Brain microvascular endothelial cell (primary cell): ENCODE measurements at places on chromosomes 7 and 10.

DNA sequence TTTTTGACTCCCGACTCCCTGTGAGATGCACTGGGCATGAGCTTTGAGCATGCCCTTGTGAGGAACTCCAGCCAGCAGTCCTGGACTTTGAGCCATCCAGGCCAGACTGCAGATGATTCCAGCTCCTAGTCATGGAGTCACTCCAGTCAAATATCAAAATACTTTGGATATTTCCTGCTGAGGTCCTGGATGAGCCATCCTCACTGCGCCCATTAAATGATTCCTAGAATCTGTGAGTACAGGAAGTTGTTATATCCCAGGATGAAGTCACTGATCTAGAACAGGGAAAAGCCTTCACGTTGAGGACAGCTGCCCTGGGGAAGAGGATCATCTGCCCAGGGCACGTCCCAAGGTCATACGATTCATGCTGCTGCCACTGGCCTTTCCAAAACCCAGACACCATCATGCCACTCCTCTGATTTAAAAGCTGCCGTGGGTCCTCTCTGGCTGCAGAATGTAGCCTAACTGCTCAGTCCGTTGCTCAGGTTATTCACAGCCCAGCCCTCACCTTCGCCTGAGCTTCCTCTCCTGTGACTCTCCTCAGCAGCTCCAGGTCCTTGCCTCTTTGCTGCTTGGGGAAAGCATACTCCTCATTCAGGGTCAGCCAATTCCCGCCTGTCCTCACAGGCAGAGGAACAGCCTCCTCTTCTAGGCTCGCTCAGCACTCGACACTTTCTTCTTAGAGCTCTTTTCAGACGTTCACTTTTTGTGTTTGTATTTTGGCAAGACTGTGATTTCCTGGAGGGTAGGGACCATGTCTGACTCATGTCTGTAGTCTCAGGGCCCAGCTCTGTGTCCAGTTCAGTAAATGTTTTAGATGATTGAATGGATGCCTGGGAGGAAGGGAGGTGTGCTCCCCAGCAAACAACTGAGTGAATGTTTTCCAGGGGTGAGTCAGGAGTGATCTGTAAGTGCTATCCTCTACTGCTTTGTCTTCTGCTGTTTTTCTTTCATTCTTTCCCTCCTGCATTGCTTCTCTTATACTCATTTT, 157.8 kb downstream of the SNX10 start:
- DNase-seq = peak; percentile 35

- no peak for DNase-seq
Measured at GRCh38 chr7:195830-196128, 3.4 kb downstream of the FAM20C start.

DNA sequence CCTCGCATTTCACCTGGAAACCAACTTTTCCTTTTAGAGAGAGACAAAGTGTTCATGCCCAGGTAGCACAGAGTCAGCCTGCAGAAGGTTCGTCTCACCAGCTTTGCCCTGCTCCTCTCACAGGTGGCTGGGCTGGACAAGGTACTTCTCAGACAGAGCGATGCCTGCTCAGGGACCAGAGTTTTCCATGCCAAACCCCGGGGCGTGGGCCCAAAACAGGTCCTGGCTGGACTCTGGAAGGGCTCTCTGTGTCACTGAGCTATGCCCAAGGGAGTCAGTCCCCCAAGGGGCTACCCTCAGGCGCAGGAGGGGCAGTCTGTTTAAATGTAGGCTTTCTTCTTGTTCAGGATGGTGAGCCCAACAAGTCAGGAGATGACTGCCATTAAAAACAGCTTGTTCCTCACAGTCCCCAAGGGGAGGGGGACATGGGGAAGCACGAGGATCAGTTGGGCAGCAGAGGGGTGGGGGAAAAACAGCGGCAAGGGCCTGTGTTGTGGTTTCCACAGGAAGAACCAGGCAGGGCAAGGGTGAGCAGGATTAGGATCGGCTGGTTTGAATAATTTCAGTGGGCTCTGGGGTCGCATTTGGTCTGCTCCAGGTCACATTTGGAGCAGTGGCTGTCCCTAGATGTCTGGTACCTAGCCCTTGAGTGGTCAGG, 55.5 kb upstream of the FIGNL1 start:
- DNase-seq = no peak

- peak; percentile 52 for DNase-seq
Measured at GRCh38 chr10:97297556-97298222, 5.3 kb upstream of the ARHGAP19 start.

GRCh38 chr7:70599446-70600190, 532.3 kb upstream of the GALNT17 start:
- DNase-seq = no peak

- no peak for DNase-seq
Measured at GRCh38 chr10:1882728-1883127, 145.4 kb upstream of the ADARB2 start.

DNA sequence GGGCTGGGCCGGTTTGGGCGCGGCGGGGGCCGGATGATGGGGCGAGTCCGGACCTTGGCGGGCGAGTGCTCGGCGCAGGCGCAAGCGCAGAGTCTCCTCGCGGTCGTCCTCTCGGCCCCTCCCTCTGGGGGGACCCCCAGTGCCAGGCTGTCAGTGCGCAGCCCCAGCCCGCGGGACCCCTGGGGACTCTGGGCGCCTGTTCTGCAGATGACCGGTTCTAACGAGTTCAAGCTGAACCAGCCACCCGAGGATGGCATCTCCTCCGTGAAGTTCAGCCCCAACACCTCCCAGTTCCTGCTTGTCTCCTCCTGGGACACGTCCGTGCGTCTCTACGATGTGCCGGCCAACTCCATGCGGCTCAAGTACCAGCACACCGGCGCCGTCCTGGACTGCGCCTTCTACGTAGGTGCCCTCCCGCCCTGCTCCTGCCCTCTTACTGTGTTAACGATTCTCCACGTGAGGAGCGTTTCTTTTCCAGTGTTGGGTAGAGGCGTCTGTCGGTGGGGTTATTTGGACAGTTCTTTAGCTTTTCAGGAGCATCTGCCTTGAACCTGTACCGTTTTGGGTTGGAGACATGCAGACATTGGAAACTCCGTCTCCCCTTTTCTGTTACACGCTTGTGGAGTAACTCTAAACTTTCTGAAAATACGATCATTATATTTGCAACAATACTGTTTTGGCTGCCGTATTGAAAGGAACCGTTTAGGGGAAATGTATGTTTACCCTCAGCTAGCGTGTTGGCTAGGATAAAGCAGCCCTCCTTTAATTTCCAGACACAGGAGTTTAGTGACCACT, 706 bp downstream of the BUB3 start:
- peak; percentile 19 for DNase-seq

- DNase-seq = no peak
Measured at GRCh38 chr10:97744405-97745035, 7.6 kb downstream of the ZFYVE27 start.

GRCh38 chr7:26653430-26654399, 210.7 kb downstream of the SKAP2 start:
- no peak for DNase-seq

DNA sequence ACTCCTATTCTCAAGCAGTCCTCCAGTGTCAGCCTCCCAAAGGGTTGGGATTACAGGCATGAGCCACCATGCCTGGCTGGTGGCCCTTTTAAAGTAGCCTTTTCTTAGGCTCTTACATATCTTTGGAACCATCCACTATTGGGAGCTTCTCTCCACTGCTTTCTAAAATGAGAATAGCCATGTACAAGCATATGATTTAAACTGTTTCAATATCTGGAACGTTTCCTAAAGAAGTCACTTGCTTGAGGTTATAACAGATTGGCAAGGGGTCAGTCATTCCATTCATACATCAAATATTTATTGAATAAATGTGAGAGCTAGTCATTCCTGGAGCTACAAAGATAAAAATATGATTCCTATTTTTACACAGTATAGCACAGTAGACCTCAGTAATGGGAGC, 97.4 kb upstream of the LRGUK start:
- DNase-seq = no peak

DNA sequence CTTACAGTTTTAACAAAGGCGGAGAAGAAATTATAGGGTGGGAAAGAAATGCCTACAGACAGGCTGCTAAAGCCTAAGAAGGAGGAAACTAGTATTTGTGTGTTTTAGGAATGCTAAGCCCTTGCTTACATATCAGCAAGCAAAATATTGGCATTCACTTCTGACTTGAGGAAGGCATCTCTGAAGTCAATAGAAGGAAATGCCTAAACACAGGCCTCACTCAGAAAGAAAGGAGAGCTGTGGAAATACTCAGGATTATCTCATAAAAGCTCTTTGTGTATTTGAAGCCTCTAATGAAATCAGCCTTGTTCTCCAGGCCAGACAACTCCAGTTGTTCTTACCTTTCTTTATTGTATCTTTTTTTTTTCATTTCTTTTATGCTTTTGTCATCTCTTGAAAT, 158.0 kb downstream of the AUTS2 start:
- no peak for DNase-seq

- no peak for DNase-seq
Measured at GRCh38 chr10:125762692-125763648, 12.7 kb downstream of the MMP21 start.

DNA sequence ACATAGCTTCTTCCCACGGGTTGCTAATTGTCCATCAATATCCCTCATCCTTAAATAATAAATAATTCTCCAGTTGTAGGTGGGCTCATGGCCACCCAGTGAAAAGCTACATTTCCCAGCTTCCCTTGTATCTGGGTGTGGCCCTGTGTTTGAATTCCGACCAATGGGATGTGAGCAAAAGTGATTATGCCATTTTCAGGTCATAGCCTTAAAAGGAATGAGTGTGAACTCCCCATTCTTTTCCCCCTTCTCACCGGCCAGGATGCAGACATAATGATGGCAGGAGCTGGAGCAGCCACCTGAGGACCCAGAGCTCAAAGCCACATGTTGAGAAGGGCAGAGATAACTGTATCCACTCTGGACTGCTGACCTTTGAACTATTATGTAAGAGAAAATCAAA, 30.3 kb upstream of the CALU start:
- DNase-seq = no peak

DNA sequence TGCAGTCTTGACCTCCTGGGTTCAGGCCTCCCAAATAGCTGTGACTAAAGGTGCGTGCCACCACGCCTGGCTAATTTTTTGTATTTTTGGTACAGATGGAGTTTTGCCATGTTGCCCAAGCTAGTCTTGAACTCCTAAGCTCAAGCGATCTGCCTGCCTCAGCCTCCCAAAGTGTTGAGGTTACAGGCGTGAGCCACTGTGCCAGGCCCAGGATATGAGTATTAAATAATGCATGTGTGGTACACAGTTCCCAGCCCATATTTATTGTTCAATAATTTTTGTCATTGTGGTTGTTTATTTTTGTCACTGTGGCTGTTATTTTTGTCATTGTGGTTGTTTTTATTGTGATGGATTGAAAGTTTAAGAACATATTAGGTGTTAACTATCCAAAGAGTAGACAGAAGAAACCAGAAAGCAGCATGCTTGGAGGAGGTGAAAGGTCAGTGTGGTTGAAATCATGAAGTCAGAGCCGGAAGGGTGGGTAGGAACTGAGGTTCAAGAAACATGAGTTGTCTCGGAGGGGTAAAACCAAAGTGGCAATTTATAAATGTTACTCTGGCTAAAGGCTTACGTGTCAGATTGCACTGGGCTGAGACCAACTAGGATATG, 45.0 kb downstream of the MRC1 start:
- no peak for DNase-seq

DNA sequence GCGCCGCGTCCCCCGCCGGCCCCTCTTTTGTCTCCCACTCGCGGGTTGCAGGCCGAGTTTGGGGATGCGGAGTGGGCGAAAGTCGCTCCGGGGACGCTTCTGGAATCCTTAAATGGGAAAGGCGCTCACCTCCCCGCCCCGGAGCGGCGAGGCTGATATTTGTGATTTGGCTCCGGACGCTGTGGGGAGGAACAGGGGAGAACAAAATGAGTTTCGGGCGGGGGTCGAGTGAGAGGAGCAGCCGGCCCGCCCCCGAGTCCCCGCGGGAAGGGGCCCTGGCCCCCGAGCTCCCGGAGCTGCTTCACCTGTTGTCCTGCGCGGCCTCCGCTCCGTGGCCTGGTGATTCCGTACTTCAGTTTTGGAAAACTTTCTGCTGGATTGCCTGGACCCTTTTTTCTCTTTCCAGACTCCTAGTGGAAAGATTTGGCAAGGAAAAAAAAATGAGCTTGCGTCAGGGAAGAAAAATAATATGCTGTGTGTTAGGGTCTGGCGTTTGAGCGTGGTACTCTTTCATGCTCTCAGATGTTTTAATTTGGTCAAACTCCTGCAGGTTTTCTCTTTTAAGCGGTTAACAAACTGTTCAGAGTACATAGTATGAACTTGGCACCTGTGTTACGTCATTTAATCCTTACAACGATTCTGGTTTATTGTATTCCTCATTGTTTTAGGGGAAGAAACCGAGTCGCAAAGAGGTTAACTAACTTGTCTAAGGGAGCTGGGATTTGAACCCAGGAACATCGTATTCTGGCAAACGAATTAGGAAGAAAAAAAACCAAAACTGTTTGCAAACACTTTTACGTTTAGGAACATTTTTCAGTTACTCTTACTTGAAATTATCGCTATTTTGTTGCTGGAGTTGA, 924 bp downstream of the BMPR1A start:
- DNase-seq = peak; percentile 26

DNA sequence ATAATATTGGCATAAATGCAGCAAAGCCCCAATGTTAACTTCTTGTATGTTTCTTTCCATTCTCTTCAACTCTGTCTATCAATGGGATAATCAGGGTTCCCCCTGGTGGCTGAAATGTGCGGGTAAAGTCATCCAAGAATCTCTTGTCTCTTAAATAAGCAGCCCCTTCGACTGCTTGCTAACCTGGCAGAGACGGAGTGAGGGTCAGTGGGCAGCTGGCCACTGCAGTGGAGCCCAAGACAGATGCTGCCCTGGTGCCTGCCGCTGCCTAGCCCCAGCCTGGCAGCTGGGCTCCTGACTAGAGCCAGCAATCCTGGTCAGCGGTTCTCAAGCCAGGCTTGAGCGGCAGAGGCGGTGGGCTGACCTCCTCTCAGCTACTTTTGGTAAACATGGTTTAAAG, 248.9 kb downstream of the COBL start:
- peak; percentile 83 for DNase-seq

DNA sequence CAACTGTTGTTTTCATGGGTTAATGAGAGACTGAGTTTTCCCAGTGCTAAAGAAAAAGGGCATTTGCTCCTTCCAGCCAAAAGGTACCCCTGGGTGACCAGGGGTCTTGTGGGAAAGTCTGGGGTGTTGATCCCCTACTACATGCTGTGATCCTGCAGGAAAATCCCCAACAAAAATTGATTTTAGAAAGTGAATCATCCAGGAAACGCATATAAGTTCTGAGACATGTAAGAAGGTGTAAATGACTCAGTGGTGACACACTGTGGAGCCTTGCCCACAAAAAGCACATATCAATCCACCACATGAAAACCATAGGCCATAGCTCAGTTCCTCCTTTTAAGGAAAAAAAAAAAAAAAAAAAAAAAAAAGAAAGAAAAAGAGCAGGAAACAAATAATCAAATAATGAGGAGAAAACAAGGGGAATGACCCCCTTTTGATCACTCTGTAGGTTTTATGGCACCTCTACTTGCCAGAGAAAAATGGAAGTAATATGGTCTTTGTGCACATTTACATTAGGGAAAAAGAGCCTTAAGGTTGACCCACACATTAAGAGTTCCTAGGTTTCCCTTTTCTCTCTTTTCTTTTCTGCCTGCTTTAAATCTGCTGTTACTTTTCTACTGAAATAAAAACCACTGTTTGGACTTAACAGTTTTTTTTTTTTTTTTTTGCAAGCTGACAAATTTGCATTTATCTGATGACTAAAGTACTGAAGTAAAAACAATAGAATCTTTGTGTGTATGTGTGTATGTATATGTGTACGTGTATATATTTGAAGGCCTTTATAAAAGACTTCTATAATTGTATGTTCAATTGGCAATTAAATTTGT, 386.0 kb downstream of the KIF20B start:
- DNase-seq = peak; percentile 53
